ENCODE measurements at places on chromosomes 2 and 18. TPM values are rescaled to one million over a fixed set of nuclear protein-coding genes. Genes with fewer than 3 reads are reported as not detected.

Gene TNFAIP6
- polyA plus RNA-seq = 0.60 TPM

Gene ZNF396
- polyA plus RNA-seq = 4.3 TPM

Gene KCNS3
- polyA plus RNA-seq = 28.5 TPM

Gene TEX44
- polyA plus RNA-seq = not detected

Gene NETO1
- polyA plus RNA-seq = 25.3 TPM

Gene GKN2
- not detected for polyA plus RNA-seq
